ENCODE measurements at places on chromosomes 6 and 20.

GRCh38 chr6:94801344-94801743 is 776.0 kb upstream of the MANEA start:
- no peak for DNase-seq

DNA sequence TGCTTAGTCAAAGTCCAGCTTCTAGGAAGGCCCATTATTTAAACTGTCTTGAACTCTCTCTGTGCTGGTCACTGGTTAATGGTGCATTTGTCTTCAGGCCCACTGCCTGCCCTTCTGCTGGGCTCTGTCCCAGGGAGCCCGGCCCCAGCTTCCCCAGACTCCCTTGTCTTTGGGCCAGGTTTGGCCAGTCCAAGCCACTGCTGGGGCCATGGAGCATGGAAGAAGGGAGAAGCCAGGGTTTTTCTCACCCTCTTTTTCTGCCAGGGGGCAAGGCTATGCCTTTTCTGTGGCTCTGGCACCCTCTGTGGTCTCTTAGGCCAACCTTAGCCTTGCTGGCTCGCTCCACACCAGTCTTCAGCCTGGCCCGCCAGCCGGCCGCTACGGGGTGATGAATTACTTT is 390.0 kb upstream of the SULF2 start:
- DNase-seq, result no peak

GRCh38 chr6:39156801-39157200 is 41.8 kb upstream of the SAYSD1 start:
- DNase-seq, result no peak

DNA sequence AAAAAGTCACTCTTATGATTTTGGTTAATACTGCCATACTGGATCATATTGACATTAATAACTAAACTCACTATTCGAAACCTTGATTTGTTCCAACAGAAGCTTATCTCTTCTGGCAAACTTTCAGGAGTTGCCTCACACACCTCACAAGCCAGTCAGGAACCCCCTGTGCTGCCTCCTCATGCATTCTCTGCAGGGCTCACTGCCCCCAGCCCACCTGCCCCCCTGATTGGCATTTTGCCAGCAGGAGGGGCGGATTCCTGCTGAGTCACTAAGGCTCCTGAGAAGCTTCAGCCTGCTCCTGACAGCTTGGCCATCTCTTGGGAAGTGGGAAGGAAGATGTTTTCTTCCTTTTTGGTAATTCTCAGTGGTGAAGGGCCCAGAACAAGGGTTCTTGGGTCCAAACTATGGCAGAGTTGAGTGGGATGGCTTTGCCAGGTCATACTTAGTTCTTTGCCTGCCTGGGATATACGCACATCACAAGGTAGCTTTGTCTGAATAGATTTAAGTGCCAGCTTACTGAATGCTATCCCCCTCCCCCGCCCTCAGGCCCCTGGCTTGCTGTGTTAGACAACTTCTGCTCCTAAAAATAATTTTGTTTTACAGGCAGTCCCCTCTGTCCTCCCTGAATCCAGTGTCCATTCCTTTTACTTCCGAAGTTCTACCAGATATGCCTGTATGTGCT is 31.4 kb downstream of the SLC35F1 start:
- no peak for DNase-seq

DNA sequence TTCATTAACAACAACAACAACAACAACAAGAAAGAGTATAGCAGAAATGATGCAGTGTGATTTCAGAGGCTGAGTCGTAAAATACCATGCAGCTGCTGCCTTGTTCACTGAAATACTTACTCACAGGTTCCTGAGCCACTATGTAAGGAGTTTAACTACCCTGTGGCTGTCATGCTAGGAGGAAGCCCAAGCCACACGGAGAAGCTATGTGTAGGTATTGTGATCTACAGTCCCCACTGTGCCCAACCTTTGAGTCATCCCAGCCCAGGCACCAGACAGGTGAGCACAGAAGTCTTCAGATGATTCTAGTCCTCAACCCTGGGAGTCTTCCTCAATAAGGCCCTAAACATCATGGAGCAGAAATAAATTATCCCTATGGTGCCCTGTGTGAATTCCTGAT is 14.6 kb upstream of the RALY start:
- DNase-seq, result no peak

- DNase-seq, result no peak
Observed at GRCh38 chr20:45836841-45837240, 3.2 kb downstream of the SNX21 start.

GRCh38 chr6:35893246-35893645 is 27.7 kb downstream of the SRPK1 start:
- no peak for DNase-seq

DNA sequence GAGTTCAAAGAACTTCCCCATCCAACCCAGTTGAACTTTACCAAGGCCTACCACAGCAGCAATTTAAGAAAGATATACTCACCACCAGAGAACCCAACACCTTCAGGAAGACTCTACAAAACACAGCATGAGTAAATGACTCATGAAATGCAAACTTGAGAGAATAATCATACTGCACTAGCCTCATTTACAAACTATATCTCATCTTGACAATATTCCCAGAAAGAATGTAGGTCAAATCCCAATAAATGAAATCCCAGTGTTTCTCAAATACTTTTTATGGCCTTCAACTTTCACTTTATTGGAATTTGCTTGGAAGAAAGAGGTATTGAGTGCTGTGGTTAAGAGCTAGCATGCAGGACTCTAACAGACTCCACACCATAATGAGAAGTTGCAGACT is 60.0 kb downstream of the FYN start:
- DNase-seq, result no peak

- no peak for DNase-seq
Observed at GRCh38 chr6:21277601-21278374, 315.8 kb upstream of the SOX4 start.

DNA sequence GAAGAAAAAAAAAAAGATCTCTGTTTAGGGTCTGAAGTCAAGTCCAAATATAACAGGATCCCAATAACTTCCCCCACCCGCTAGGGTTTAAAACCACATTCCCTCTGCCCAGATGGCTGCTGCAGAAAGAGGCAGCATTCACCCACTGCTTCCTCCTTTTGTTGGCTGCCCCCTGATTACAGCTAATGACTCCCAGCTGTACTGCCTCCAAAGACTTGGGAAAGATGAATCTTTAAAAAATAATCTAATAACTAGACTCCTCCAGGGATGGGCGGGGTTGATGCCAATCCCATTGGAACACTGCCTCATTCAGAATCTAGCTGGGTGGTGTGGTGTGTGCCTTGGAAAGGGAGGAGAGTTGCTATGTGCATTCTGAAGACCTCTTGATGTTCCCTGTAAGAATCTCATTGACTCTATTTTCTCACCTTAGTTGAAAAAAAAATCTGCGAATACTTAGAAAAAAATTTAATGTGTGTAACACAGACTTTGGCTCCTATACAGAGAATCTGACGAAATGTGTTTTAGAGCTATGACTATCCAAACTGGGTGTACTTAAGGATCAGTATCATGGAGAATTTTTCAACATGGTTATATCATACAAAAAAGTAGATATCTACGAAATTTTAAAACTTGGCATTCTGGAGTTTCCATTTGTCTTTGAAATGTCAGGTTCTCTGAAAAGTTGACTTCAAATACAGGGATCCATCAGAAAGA is 174.0 kb downstream of the RNF144B start:
- DNase-seq, result peak; percentile 16

DNA sequence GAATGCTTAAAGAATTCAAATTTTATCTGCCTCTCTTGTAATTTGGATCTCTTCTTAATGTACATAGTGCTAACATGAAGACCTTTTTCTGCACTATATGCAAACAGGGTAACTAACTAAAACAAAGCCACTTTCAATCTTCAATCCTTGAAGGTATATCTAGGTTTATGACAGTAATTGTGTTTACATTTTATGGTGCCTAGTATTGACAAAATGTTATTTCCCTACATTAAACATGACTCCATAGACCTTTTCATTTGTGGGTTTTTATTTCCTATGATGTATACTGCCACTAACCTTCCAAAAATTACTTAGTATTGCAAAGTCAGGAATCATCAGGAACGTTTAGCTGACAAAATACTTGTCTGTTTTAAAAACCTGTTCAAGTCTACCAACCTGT is 95.9 kb downstream of the B3GAT2 start:
- no peak for DNase-seq

DNA sequence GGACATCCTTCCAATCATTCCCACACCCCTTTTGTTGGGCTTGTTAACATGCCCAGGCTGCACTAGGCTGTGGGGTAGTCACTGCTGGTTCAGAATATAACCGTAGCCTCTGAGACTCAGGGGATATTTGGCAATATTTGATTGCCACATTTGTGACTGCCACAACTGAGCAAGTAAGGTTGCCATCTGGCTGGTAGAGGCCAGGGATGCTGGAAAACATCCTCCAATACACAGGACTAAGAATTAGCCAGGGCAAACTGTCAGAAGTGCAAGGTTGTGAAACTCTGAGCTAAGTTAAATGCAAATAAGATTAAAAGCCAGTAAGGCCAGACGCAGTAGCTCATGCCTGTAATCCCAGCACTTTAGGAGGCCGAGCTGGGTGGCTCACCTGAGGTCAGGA is 112.0 kb downstream of the ZMYND8 start:
- DNase-seq, result no peak

DNA sequence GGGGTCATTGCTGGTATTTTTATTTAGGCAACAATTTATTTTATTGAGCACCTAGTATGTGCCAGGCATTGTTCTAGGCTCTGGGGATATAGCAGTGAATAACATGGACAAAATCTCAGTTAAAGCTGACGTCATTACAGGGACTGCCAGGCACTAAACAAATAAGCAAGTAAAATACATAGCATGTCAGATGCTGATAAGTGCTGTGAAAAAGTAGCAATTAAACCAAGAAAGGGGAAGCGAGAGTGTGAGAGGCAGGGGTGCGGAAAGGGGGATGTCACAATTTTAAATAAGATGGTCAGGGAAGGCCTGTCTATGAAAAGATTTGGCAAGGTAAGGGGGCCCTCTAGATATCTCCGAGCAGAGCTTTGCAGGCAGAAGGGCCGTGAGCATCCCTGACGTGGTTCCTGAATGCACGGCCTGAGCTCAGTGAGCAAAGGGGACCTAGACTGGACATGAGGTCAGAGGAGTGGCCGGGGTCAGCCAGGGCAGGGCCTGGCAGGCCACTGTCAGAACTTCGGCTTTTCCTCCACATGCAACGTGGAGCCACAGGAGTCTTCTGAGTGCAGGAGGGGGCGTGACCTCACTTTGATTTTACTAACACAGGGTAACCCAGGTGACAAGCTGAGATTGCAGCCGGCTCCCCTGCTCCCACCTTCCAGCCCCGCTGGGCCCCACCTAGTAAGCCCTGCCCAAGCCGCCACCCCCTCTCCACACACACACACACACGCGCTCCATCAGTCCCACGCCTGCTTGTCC is 24.2 kb upstream of the SIRPA start:
- DNase-seq, result peak; percentile 73

DNA sequence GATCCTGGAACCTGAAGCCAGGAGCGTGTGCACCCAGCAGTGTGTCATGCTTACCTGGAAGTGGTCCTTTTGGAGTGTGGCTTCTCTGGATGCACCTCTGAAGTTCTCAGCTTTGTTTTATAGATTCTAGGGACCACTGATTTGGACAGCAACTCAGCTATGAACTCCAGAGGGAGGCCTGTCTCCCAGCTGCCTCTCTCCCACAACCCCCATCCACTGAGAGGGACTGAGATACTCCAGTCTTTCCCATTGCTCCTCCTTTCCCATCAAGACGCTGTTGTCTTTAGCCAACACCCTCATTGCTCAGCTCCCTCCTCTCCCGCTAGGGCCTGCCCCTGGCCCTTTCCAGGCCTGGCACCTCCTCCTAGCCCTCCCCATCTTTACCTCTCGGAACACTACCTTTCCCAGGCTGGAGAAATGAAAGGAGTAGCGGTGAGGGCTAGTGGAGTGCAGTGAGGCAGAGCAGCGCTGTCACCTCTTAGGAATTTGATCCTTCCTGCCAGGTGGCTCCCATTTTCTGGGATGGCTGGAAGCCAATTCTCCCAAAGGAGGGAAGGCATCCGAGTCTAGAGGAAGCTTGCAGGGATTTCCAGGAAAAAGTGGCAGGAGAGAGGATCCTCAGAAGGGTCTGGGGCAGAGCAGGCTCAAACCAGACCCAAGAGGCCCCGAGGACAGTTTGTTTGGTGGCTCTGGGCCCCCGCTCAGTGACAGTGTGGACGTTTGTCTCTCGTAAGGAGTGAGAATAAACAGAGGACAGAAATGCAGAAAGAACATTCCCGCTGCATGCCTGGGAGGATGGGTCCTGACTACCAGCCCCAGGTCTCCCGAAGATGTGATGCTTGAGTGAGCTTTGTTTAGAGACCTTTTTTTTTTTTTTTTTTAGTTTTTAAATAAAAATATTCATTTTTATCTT is at the start of gene LRRN4:
Gene LRRN4 (minus strand): TSS at position 285 of the 913 bp plus-strand sequence. CDS start 1,261 bp downstream, outside the sequence.
- no peak for DNase-seq

GRCh38 chr20:57753332-57754164 is 43.7 kb upstream of the PMEPA1 start:
- no peak for DNase-seq

GRCh38 chr20:59145924-59146779 is 17.5 kb upstream of the ZNF831 start:
- no peak for DNase-seq

DNA sequence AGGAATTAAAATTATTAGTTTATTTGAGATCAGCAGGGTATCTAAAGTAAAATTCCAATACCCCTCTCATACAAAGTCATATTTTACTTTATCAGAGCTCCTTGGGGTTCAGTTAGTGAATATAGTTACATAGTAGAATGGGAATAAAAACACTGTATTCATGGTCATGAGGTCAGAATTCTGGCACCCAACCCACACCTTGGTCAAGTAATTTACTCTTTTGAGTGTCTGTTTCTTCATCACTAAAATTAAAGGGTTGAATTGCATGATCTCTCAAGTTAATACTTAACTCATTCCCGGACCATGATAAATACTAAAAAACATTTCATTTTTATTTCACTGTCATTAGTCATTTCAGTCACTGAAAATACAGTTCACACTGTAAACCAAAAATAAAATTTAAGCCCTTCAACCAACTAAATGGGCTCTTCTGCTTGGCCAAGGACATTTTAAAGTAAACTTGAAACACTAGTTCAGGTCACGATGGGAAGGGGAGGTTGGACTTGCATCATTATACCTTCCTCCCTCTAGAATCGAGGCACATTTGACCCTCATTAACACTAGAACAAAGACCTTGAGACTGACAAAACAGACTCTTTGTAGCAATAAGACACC is 21.1 kb upstream of the HLA-DRB1 start:
- no peak for DNase-seq

- peak; percentile 3 for DNase-seq
Observed at GRCh38 chr6:52098721-52099120, 11.3 kb upstream of the PKHD1 start.

DNA sequence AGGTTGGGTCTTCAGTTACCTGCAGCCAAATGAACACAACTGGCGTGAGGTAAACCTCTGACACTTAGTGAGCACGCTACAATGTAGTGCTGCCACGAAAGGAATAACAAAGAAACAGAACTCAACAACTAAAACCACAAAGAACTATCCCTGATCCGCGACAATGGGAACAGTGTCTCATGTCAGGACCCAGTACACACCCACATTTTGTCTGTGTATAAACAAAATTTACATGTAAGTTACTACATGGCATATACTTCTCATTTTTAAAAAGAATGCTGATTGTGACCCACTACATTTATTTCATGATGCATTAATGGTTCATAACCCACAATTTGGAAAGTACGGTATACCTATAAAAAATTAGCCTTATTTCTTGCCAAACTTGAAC is 14.1 kb downstream of the FKBP1A start:
- DNase-seq, result no peak

All from KBM-7 (cell line).